Caki2 (cell line): ENCODE measurements at places on chromosomes 6 and 20.

DNA sequence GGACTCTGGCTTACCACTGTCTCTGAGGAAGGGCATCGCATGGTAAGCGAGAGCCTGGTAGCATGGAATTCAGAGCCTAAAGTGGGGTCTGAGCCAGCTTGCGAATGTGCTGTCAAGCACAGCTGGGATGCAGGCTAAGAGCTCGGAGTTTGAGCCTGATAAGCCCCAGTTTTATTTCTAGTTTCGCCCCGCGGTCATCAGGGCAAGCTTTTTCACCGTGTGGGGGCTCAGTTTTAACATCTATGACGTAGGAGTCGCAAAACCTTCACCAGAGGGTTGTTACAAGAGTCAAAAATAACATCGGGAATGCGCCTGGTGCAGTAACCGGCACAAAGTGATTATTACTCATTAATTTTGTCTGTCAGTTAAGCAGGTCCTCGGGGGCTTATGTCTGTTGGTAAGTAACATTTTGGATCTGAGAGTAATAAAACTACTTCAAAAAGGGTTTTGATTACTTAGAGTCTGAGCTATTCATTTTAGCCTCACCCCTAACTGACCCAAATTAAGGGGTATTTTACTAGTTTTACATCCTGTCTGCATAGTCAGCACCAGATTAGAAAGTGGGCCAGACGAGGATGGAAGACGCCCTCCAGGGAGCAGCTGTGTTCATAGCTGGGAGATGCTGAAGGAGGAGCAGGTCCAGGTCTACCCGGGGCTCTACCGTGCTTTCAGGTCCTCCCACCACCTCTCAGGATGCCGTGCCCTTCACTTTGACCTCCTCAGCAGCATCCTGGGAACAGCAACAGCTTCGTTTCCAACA is 29.7 kb downstream of the SLC22A23 start:
- DNase-seq: no peak

DNA sequence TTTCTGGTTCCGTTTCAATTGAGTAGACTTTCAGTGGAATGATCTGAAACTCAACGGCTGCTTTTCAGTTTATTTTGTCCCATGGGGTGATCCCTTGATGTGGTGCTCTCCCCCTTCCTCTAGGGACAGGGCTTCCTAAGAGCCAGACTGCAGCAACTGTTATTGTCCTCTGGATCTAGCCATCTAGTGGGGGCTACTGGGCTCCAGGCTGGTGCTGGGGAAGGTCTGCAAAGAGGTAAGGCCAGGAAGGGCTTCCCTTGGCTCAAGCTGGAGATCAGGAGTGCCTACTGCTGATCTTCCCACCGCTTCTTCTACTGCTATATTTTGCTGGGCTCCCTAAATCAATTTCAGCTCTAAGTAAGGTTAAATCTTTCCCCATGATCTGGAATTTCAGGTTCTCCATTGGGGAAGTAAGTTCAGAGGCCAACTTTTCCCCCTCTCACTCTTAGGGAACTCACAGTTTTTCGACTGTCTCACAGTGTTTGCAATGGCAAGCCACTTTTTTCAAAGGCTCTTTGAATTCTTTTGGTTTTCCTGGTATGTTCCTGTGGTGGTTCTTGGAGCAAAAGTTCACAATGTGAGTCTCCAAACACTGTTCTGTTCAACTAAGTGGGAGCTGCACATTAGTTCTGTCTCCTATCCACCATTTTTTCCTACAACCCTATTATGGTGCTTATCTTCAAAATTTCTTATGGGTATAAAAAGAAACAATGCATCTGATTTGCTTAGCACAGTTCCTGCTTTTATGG is 286.2 kb upstream of the EXOC2 start:
- no peak for DNase-seq

- DNase-seq: peak; percentile 71
These were observed 107.5 kb upstream of the TMEM170B start for GRCh38 chr6:11430036-11430435.

DNA sequence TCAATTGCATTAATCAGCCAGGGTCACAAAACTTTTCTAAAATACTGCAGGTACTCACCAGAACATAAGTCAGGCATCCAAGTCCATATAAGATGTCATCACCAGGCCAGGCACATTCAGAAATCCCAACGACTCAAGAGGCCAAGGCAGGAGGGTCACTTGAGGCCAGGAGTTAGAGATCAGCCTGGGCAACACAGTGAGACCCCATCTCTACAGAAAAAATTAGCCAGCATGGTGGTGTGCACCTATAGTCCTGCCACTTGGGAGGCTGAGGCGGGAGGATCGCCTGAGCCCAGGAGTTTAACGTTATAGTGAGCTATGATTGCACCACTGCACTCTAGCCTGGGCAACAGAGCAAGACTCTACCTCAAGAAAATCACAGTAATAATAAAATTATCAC is 278.4 kb upstream of the PLN start:
- DNase-seq: no peak

- no peak for DNase-seq
These were observed 34.0 kb downstream of the AKIRIN2 start for GRCh38 chr6:87668013-87668412.

- DNase-seq: peak; percentile 81
These were observed 806 bp downstream of the LEMD2 start for GRCh38 chr6:33787954-33788693.

DNA sequence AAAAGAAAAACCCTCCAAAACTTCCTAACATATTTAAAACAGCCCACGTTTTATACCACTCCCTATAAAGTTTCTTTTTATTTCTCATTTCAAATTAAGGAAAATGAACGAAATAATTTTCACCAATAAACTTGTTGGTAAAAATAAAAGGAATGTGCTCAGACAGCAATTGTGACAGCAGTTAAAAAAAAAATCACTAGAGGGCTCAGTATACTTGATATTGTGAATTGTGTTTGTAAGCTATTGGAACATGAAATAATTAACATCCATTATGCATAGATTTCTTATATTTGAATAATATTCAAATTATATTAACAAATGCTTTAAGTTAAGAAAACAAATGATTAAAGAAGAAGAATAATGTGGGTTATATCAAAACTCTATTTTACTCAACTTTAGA is 105.5 kb downstream of the ASCC3 start:
- no peak for DNase-seq
